ENCODE measurements at places on chromosomes 13 and 19.
A peak's percentile ranks its signal among the peaks of the same experiment; 100 is the strongest.

GRCh38 chr13:50326811-50327210 is 311.6 kb downstream of the KCNRG start:
- no peak for DNase-seq

DNA sequence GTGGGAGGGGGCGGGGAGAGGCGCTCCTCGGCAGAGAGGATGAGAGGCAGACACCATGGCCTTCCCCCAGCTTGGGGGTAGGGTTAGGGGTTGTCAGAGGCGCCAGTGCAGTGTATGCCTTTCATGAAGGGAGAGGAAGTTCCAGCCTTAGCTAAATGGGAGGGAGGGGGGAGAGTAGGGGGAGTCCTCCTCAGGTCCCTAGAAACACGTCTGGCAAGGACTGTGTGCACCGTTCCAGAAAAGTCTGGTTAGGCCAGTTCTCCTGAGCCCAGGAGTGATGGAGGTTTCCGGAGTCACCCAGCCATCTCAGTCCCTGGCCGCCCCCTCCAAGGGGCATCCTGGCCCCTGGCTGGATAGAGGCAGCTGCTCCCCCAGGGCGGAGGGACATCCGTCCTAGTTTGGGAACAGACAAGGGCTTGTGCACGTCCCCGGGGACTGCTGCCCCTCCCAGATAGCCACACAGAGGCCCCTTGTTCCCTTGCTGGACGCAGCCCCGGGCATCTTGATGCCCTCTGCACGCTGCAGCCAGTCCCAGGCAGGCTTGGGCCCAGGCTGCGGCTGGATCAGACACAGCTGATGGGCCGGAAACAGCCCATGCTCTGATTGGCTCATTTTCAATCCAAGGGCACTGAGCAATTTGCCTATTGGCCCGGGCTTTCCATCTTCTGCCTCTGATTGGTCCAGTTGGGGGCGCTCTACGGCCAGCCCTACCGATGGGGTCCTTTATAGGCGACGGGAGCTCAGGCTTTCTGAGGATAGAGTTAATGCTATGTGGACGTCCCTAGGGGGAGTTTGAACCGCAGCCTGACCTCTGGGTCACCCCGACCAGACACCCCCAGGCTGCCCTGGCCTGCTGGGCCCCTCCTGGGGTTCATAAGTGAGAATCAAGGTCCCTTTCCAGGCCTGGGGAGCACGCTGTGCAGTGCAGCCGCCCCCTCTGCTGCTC is 3.8 kb downstream of the S1PR2 start:
- no peak for DNase-seq

DNA sequence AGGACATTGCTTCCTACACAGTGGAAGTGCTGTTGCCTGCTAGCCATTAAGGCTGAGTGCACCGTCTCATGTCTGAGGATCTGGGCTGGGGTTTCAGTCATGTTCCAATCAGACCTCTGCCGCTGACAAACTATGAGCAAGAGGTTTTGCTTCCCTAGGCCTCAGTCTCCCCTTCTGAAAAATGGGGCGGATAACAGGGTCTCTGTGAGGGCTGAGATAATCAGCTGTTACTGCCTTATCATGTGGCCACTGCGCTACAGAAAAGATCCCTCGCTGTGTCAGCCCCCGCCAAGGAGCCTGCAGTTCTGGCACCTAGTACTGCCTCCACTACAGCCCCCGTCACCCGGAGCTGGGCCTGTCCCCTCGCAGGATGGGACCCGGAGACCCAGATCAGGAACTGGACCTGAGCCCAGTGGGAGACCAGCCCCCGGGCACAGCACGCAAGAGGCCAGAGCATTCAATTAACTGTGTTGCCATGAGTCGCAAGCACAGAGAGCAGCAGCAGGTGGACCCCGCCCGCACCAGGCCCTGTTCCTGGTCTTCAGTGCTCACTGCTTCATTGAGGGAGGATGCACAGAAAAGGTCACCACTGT is 3.0 kb upstream of the PNKP start:
- no peak for DNase-seq

DNA sequence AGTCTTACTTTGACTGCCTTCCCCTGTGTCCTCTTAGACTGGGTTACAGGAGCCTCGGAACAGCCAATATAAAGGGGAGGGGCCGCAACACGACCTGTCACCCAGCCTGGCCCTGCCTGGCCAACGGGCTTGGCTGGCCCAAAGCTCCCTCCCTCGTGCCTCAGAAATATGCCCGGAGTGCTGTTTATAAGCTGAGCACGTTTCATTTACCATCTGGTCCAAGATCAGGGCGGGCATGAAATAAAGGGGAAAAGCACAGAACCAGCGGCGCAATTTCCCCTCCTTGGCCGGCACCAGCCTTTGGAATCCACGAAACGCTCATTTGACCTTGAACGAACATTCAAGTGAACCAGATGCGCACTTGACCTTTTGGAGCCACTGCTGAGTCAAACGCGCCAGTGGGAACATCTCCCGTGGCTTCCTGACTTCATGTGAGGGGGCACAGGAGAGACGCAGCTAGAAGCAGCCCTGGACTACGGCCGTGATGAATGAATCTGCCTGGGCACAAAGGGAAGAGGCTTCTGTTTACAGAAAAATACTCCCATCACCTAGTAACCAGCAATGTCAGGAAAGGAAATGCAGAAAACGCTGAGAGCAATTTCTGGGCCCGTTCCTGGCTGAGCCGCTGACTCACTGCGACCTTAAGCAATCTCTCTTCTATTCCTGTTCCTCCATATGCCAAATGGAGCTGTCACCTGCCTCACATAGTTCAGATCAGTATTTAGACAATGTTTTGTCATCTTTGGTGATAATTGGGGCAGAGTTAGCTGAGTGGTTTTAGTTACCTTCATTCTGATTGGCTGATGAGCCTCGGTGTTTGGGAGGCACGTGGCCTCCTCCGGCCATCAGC is 53.3 kb downstream of the RFX2 start:
- no peak for DNase-seq

GRCh38 chr13:51838240-51838846 is 6.6 kb downstream of the TMEM272 start:
- DNase-seq: no peak

DNA sequence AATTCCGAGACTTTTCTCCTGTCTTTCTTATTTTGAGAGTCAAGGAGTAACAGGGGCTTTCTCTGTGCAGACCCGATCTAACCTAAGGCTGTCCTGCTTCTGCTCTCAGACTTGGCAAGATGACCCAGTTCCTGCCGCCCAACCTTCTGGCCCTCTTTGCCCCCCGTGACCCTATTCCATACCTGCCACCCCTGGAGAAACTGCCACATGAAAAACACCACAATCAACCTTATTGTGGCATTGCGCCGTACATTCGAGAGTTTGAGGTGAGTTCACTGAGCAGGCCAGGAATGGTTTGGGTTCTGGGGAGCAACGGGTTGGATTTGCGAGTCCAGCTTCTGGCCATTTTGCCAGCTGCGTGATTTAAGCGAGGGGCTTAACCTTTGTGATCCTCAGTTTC is 1.0 kb downstream of the SNRNP70 start:
- DNase-seq: no peak

- no peak for DNase-seq
These were observed 263.0 kb downstream of the KLF12 start for GRCh38 chr13:73870970-73871935.

DNA sequence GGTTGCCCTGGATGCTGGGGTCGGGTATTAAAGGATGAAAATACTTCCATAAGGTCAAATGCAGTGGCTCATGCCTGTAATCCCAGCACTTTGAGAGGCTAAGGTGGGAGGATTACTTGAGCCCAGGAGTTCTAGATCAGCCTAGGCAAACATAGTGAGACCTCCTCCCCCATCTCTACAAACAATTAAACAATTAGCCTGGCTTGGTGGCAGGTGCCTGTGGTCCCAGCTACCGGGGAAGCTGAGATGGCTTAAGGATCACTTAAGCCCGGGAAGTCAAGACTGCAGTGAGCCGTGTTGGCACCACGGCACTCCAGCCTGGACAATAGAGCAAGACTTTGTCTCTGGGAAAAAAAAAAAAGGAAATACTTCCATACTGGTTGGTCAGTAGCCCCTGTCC is 1.5 kb downstream of the KLK11 start:
- no peak for DNase-seq

DNA sequence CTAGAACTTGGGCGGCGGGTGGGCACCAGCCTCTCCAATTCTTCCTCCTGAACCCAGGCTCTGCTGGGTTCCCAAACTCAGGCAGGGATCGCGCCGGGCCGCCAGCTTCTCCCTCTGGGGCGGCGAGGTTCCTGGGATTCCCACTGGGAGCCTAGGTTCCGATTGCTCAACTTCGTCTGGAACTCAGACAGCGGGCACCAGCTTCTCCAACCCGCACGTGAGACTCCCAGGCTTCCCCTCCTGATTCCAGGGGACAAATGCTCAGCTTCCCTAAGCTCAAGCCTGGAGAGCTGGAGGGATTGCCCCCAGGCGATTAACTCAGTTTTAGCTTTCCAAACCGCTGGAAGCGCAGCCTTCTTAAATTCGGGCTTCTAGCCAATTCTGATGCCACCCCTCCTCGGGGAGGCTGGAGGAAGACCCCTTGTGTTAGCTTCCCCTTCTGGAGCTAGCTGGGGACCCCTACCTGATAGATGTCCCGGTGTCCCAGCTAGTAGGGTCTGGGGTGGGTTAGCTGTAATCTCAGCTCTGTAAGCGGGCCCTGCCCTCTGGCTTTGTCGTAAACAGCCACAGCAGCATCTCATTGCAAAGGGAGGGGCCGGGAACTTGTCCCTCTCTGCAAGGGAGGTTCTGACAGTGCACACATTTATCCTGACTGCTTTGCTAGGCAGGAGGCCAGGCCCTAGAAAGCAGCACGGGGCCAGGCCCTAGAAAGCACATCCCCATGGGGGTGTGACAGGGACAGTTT is 671 bp downstream of the MCOLN1 start:
- no peak for DNase-seq

GRCh38 chr19:37655689-37656371 is 565 bp upstream of the ZFP30 start:
- DNase-seq: peak; percentile 84

DNA sequence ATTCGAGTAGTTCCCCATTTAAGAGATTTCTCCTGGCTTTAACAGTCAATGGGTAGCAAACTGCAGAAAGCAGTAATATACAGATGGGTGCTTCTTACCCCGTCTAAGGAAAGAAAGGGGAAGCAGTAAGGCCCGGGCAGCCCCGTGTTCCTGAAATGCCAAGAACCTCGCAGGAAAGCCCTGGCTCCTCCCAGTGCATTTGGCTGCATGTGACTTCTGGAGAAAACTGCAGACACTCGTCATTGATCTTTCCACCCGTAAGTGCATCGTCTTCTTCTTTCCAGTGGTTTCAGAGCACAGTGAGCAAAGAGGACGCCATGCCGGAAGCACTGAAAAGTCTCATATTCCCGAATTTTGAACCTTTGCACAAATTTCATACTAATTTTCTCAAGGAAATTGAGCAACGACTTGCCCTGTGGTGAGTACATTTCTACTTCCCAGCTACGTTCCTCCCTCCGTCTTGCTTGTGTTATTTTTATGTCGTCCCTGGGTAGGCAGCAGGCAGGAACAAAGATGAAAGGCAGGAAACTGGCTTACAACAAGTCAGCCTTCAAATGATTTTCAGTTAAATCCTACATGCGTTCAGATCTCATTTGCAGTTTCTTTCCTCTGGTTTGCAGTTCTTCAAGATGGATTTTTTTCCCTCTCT is 165.2 kb downstream of the STK24 start:
- no peak for DNase-seq

- DNase-seq: no peak
These were observed 5.3 kb downstream of the RASIP1 start for GRCh38 chr19:48735031-48735615.

DNA sequence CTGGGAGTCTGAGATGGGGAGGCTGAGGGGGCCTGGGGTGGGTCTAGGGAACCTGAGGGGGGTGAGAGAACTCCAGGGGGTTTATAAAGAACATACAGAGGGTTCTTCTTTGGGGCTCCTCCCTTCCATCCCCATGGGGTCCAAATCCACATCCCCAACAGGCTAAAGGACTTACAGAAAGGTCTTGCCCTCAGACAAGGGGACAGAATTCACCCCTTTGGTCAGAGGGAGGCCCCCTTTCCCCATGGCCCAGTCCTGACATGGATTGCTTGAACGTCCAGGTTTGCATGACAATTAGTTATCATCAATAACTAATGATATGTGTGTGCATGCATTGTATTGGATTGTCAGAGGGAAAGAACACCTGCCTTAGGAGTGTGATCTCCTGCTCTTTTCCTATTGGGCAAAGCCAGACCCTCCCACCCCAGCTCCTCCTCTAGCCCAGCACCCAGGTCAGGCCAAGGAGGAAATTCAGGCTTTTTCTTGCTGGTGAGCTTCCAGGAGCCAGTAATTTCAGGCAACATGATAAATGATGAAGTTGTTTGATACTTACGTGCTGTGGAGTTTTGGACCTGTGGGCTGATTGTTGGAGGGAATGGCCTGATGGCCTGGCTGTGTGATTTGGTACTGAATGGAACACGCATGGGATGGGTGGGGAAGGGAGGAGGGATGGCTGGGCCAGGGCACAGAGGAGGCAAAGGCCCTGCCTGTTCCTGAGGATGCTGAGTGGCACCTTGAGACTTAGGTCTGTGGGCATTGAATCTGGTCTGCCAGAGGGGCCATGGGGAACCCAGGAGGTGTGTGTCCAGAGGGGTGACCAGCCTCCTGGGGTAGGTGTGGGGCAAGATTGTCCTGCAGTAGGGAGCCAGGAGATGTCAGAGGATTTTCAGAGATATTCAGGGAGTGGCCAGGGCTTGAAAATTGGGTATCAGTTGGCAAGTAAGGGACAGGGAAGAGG is 1.1 kb downstream of the KLHL26 start:
- no peak for DNase-seq

- no peak for DNase-seq
These were observed 443.5 kb downstream of the HS6ST3 start for GRCh38 chr13:96533408-96533807.

- no peak for DNase-seq
These were observed 8.3 kb downstream of the MAB21L1 start for GRCh38 chr13:35468195-35468594.

- DNase-seq: no peak
These were observed 21.9 kb downstream of the USP12 start for GRCh38 chr13:27149702-27150101.

DNA sequence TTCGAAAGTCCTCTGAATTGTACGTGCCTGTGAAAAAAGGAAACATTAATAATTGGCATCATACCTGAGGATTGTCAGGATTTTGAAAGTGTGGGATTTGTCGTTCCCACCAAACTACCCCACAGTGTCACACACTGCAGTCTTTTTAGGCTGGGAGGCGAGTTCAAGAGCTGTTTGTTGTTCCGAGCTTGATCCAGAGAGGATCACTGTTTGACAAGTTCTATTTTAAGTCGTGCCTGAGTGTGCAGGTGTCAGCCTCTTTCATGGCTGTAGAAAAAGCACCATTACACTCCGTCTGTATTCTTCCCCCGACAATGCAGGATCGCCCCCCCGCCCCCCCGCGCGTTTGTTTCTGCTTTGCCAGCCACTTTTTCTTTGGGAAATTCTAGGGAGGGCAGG is 635 bp upstream of the NBEA start:
- no peak for DNase-seq

DNA sequence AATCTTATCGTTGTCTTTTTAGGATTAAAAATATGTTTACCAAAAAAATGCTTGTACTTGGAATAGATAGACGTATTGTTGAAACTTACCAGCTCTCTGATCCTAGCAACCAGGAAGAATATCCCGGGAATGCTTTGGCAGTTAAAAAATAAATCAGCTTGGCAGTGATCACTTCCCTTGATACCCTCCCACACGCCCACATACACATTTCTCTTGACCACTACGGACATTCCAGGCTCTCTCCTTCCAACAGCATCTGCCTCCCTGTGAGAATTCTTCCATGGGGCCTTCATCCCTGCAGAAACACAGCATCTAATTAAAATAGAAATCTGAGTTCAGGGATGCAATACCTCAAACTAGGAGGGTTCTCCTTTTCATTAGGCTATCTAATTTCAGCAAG is 57.9 kb downstream of the THSD1 start:
- no peak for DNase-seq

GRCh38 chr13:79900356-79900755 is 419.4 kb downstream of the NDFIP2 start:
- no peak for DNase-seq

Data from stimulated activated CD4-positive, alpha-beta T cell treated with anti-CD3 and anti-CD28 coated beads, TNF-alpha, amount 100 ng/mL, for 48 hours (primary cell).